Astrocyte (in vitro differentiated cells and primary cell): ENCODE measurements at places on chromosomes 5 and 9.

DNA sequence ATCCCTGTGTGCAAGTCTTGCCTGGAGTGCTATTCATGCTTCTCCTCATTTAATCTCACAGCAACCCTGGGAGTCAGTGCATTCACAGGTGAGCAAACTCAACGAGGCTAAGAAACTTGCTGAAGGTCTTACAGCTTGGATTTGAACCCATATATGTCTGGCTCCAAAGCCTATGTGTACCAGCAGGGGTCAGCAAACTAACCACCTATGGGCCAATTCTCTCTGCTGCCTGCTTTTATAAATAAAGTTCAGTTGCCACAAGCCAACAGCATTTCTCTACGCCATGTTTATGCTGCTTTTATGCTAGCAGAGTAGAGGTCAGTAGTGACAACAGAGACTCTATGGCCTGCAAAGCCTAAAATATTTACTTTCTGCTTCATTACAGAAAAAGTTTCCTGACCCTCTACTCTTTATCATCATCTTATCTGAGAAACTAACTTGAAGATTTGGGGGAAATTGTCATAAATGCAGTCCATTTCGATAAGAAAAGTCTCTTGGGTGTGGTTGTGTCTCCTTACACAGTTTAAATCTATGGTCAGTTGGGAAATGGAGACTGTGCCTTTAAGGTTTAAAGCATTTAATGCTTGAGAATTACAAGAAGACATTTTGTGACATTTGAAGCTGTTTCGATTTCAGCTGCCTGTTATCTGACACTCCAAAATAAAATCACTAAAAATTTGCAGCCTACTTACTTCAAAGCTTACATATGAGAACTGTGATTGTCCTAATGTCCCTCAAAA is 137.7 kb downstream of the PRELID2 start:
- no peak overlapping the region for H3K27ac ChIP-seq
- peak; percentile 18 for DNase-seq
- no peaks in the 10 kb centered on the region for H3K4me1 ChIP-seq
- H3K4me3 ChIP-seq = no peak overlapping the region

DNA sequence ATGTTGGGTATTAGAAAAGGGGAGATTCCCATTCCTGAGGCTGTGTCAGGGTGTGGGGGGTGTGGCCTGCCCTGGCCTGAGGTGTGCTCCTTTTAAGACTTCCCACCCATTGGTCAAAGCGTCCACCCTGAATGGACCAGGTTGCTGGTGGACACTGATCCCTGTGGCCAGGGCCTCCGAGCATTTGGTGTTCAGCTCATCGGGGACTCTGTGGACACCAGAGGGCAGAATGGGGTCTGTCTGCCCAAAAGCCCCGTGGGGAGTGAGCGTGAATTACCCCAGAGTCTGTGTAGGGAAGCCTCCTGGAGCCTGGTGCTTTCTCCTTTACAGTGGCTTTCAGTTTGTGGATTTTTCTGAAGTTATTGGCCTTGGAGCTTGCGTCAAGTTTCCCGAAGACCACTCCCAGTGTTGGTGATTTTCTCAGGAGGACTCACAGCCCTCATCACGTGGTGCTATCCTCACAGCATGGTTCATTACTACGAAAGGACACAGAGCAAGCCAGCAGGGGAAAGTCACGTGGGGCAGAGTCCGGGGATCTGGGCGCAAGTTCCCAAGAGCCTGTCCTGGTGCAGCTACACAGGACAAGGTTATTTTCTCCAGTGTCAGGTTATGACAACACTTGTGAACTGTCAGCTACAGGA is 55.5 kb downstream of the TENT4A start:
- no peaks in the 10 kb centered on the region for H3K36me3 ChIP-seq
- H3K4me3 ChIP-seq = no peak overlapping the region
- no peak overlapping the region for H3K27ac ChIP-seq
- H3K27me3 ChIP-seq = no peaks in the 10 kb centered on the region
- peaks cover 10% of the 10 kb centered on the region for H3K4me1 ChIP-seq

DNA sequence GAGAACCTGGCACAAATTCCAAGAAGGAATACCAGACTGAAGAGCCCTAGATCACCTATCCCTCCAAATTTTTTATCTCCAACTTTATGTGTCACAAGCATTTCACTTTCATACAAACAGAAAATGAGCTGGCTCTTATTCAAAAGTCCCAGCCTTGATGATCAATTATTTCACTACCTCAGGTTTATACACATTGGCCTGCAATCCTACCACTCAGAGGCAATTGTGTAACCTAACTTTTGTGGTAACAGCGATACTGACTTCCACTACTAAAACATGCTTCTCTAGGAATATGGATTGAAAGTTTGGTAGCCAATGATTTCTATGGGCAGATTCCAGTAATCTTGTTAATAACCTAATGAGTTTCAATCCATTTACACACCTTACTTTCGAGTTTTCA is 10.5 kb downstream of the RNF38 start:
- H3K27ac ChIP-seq = no peak overlapping the region
- peaks cover 9% of the 10 kb centered on the region for H3K36me3 ChIP-seq

GRCh38 chr9:35816708-35817107 is 1.9 kb upstream of the HINT2 start:
- H3K4me1 ChIP-seq = peaks cover 18% of the 10 kb centered on the region
- H3K27me3 ChIP-seq = no peaks in the 10 kb centered on the region
- H3K4me3 ChIP-seq = no peak overlapping the region
- no peak for DNase-seq

DNA sequence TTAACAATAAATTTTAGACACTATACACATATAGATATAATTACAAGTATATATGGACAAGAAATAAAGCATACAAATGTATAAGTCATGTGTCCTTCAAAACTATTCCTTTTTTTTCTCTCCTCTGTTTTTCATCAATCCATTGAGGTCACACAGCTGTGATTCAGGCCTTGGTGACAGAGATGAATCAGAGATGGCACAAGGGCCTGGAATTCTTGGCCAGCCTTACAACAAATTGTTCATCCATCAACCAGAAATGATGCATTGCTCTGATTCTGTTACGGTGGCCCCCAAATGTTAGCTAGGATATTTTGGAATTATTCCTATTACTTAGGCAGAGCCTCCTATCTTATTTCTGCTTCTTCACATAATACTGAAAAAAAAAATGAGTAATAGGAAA is 108.7 kb upstream of the MPDZ start:
- DNase-seq = peak; percentile 92
- H3K27ac ChIP-seq = no peak overlapping the region
- no peaks in the 10 kb centered on the region for H3K36me3 ChIP-seq
- H3K4me3 ChIP-seq = no peak overlapping the region
- H3K27me3 ChIP-seq = no peaks in the 10 kb centered on the region

- peaks cover 12% of the 10 kb centered on the region for H3K4me1 ChIP-seq
- H3K36me3 ChIP-seq = no peaks in the 10 kb centered on the region
- no peaks in the 10 kb centered on the region for H3K27me3 ChIP-seq
Observed at GRCh38 chr9:129323999-129324553, 146.0 kb upstream of the IER5L start.

- H3K36me3 ChIP-seq = no peaks in the 10 kb centered on the region
- H3K4me1 ChIP-seq = no peaks in the 10 kb centered on the region
- H3K27me3 ChIP-seq = no peaks in the 10 kb centered on the region
Observed at GRCh38 chr5:17829456-17829855, 195.2 kb downstream of the TAF11L14 start.

- H3K27ac ChIP-seq = no peak overlapping the region
- H3K4me3 ChIP-seq = no peak overlapping the region
- DNase-seq = no peak
Observed at GRCh38 chr9:127213859-127214258, 50.7 kb upstream of the GARNL3 start.

DNA sequence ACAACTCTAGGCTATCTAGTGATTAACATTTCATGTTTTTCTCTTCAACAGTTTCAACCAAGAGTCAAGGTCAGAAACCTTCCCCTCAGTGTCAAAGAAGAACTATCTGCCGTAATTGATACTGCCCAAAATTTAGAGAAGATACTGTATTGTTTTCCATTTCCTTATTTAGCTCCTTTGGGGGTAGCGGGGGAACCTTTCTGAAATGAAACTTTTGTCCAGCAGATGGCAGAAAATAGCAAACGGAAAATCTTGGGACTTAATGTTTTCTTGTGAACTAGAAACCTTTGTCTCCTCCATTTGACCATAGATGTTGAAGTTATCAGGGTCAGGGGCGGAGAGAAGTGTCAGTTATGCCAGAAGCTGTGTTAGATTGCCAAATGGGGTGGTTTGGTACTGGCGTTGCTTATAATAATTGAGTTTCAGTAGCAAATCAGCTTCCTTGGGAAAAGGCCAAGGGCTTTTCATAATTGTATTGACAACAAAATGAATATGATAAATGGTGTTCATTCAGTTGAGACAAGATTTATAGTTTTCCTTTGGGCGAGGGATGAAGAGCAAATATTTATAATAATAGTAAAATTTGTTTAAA is 101.7 kb upstream of the TLX3 start:
- peak; percentile 4 for DNase-seq
- H3K27me3 ChIP-seq = no peaks in the 10 kb centered on the region
- H3K4me1 ChIP-seq = no peaks in the 10 kb centered on the region
- H3K27ac ChIP-seq = no peak overlapping the region
- H3K36me3 ChIP-seq = no peaks in the 10 kb centered on the region

DNA sequence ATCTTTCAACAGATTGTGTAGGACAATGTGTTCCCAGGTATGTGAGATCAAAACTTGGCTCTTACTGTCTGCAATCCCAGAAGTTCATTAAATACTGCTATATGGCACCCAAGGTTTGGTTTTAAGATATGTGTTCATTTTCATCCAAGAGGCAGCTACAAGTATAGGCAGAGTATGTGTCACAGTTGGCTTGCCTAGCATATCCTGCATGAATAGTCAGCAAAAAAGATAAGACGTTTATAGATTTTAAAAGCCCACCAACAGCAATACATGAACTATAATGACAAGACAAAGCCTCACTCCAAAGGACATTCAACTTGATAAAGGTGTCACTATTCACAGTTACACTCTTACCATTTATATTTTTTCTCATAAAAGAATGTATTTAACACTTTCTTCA is 99.1 kb downstream of the BNC2 start:
- no peaks in the 10 kb centered on the region for H3K27me3 ChIP-seq
- H3K4me3 ChIP-seq = no peak overlapping the region
- H3K27ac ChIP-seq = no peak overlapping the region

GRCh38 chr5:95221234-95221633 is 63.7 kb downstream of the MCTP1 start:
- H3K4me3 ChIP-seq = no peak overlapping the region
- H3K27me3 ChIP-seq = no peaks in the 10 kb centered on the region
- no peaks in the 10 kb centered on the region for H3K4me1 ChIP-seq
- H3K36me3 ChIP-seq = no peaks in the 10 kb centered on the region
- no peak overlapping the region for H3K27ac ChIP-seq

- H3K27me3 ChIP-seq = no peaks in the 10 kb centered on the region
- no peak for DNase-seq
- no peak overlapping the region for H3K27ac ChIP-seq
- no peaks in the 10 kb centered on the region for H3K4me1 ChIP-seq
- H3K36me3 ChIP-seq = no peaks in the 10 kb centered on the region
- no peak overlapping the region for H3K4me3 ChIP-seq
Observed at GRCh38 chr9:11828201-11828600, 865.0 kb upstream of the TYRP1 start.

- no peaks in the 10 kb centered on the region for H3K27me3 ChIP-seq
- no peak overlapping the region for H3K4me3 ChIP-seq
- DNase-seq = peak; percentile 76
- no peaks in the 10 kb centered on the region for H3K36me3 ChIP-seq
- H3K4me1 ChIP-seq = no peaks in the 10 kb centered on the region
Observed at GRCh38 chr5:54249210-54250028, 61.0 kb downstream of the ARL15 start.

DNA sequence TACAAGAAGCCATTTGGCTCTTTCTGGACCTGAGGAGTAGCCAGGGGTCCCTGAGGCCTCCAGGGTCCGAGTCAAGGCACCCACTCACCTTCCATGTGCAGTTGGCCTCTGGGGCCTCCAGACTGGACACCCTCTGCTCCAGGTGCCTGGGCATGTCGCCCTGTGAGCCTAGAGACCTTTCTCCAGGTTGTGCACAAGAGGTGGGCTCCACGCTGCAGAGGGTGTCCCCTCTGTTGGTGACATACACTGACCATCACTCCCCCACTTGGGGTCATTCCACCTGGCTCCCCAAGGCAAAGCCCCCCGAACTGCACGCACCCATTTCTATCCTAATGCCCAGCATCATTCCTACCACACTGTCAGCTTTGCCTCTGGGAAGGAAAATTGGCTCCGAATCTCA is 48.8 kb downstream of the RASGEF1C start:
- no peak for DNase-seq
- H3K27me3 ChIP-seq = peaks cover 6% of the 10 kb centered on the region
- no peak overlapping the region for H3K4me3 ChIP-seq
- no peak overlapping the region for H3K27ac ChIP-seq
- no peaks in the 10 kb centered on the region for H3K4me1 ChIP-seq

GRCh38 chr5:88882276-88883038 is 527 bp downstream of the MEF2C start:
- H3K4me1 ChIP-seq = peaks cover 6% of the 10 kb centered on the region
- peak overlapping the region; percentile 97 for H3K4me3 ChIP-seq
- no peak for DNase-seq
- peak overlapping the region; percentile 76 for H3K27ac ChIP-seq
- no peaks in the 10 kb centered on the region for H3K27me3 ChIP-seq

DNA sequence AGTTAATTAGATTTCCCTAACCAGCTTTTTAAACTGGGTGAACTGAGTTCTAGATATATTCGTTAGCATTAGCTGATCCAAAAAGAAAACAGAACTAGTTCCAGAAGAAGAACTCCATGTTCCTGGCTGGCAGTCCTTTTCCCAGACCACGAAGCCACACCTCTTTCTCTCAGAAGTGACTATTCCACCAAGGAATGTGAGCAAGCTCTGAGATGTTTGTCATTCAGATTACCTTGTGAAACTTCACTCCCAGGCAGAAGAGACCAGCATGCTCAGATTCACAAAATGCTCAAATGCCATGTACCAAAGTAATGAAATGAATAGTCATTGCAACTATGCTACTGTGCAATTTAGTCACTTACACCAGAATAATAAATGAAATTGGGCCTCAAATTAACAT is 4.4 kb upstream of the SSBP2 start:
- peak overlapping the region; percentile 55 for H3K27ac ChIP-seq
- DNase-seq = peak; percentile 93
- peaks cover 17% of the 10 kb centered on the region for H3K4me1 ChIP-seq
- no peaks in the 10 kb centered on the region for H3K36me3 ChIP-seq

GRCh38 chr9:108850293-108850897 is 5.4 kb downstream of the ACTL7B start:
- no peaks in the 10 kb centered on the region for H3K36me3 ChIP-seq
- DNase-seq = peak; percentile 4
- peaks cover 6% of the 10 kb centered on the region for H3K27me3 ChIP-seq
- H3K27ac ChIP-seq = no peak overlapping the region

DNA sequence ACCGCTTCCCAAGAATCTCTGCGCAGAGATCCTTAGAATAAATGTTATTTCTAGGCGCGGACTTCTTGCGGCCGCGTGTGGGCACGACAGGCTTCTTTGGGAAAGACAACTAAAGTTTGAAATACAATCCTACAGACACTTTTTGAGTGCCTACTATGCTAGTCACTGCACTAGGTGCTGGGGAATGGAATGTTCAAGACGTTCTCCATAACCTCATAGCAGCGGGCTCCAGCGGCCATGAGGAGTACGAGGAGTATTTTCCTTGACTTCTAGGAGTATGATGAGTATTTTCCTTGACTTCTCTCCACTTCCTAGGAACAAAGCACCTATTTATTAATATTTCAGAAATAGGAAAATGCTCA is 636 bp upstream of the PWWP2A start:
- no peak overlapping the region for H3K4me3 ChIP-seq
- no peak overlapping the region for H3K27ac ChIP-seq
- no peak for DNase-seq
- peaks cover 4% of the 10 kb centered on the region for H3K36me3 ChIP-seq
